RWPE2 (cell line): ENCODE measurements at places on chromosomes 7 and 10.
A peak's percentile ranks its signal among the peaks of the same experiment; 100 is the strongest.

DNA sequence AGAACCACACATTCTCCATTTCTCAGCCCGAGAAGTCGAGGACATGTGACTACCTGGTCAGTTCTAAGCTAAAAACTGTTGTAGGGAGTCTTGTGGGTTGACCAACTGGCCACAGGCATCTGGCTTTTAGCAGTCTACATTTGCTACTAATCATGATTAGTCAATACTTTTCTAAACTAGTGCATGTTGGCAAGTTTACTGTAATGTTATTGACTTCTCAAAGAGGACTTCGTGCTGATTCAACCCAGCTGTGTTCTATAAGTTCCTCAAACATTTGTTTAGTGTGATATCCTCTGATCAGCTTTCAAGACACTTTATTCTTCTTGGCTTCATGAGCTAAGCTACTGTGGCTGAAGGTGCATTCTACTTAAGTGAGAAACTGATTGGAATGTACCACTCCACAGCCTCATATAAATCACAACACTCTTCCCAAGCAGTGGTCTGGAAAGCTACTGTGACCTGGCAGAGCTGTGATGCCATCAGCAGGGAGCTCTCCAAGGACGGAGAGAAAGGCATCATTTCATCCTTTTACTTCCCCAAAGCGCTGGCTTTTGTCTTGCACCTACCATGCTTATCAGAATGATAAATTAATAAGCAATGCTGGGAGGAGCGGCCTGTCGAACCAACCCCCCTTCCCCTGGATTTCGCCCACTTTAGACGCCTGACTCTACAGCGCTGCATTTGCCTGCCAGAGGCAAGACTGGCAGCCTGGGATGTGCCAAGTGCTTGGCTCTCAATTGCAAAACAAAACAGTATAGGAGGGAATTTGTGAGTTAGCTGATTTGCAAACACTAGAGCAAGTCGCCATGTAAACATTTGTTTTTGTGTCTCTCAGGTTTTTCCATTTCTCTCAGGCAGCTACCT, 206.7 kb upstream of the PLXNA4 start:
- peak overlapping the region; percentile 56 for H3K27ac ChIP-seq
- no peaks in the 10 kb centered on the region for H3K36me3 ChIP-seq
- H3K27me3 ChIP-seq = no peaks in the 10 kb centered on the region
- peaks cover 10% of the 10 kb centered on the region for H3K4me1 ChIP-seq

DNA sequence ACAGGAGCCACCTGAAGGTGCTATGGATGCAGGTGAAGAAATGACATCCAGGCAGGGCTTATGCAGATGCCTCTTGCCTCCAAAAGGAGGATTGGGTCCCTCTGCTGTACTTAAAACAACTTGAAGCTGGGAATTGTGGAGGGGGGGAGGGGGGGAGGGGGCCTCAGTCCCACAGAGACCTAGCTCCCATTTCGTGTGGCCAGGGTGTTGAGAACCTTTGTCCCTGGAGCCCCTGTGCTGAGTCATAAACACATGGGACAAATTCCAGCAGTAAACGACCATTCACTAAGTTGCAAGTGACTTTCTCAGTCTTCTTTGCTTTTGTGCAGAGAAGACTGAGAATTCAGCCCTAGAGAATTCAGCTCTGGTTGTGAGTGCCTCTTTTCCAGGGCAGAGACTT, 96.5 kb upstream of the PODXL start:
- H3K27ac ChIP-seq = no peak overlapping the region
- H3K36me3 ChIP-seq = no peaks in the 10 kb centered on the region
- H3K4me3 ChIP-seq = no peak overlapping the region
- no peaks in the 10 kb centered on the region for H3K27me3 ChIP-seq

- H3K27me3 ChIP-seq = no peaks in the 10 kb centered on the region
- DNase-seq = no peak
- H3K4me3 ChIP-seq = no peak overlapping the region
- H3K36me3 ChIP-seq = no peaks in the 10 kb centered on the region
These were observed 51.6 kb upstream of the IL6 start for GRCh38 chr7:22675421-22675820.

DNA sequence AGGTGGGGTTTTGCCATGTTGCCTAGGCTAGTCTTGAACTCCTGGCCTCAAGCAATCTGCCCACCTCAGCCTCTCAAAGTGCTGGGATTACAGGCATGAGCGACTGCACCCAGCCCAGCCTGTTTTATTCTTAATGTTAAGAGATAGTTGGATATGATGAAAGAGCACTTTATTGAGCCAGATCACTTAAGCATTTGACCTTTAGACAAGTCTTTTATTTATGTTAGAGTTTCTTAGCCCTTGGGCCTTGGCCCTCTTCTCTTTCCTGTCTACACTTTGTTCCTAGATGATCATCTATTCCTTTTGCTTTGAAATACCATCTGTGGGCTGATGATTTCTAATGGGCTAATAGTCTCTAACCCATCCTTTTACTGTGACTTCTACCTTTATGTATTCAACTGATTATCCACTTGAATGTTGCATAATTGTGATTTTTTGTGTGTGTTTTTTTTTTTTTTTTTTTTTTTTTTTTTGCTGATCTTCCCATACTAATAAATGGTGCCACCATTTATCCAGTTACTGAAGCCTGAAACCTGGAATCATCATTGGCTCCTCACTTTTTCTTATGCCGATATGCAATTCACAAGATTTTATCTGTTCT, 34.8 kb downstream of the BTRC start:
- H3K27ac ChIP-seq = no peak overlapping the region
- no peak for DNase-seq
- no peak overlapping the region for H3K4me3 ChIP-seq
- no peaks in the 10 kb centered on the region for H3K27me3 ChIP-seq

DNA sequence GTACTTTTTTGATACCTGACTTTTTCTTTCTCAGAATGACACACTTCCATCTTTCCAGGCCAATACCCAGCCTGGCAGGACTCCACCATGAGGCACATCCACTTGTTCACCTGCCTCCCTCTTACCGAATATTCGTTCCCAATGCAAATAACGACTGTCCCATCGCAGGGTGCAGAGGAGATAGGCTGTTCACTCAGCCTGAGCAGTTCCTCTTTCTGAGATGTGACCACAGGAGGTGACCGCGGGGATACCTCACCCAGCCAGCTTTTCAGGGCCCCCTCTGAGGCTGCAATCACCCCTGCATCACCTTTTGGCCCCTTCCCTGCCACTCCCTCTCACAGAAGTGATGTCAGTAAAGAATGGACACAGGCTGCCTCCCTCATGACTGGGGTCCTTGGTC, 28.3 kb downstream of the PTPRN2 start:
- H3K36me3 ChIP-seq = no peaks in the 10 kb centered on the region
- no peaks in the 10 kb centered on the region for H3K4me1 ChIP-seq
- H3K27me3 ChIP-seq = no peaks in the 10 kb centered on the region
- DNase-seq = no peak

- DNase-seq = no peak
- H3K27ac ChIP-seq = no peak overlapping the region
- H3K27me3 ChIP-seq = no peaks in the 10 kb centered on the region
- peaks cover 4% of the 10 kb centered on the region for H3K4me1 ChIP-seq
- H3K4me3 ChIP-seq = no peak overlapping the region
These were observed 5.8 kb downstream of the FBH1 start for GRCh38 chr10:5895804-5896203.

DNA sequence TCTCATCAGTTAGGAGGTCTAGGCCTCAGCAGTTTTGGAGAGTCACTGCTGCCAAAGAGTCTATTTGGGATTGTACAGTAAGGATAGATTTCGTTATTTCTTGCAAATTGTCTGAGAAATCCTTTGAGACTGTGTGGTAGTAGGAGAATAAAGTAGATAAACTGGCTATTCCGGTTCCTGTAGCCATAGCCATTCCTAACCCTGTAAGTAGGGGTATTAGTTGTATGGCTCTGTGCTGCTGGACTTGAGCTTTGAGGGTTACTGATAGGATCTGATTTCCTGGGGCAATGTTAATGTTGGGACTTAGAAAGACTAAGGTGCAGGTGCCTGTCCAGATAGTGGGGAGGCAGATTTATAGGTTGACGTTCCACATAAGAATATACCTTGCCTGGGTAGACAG, 36.1 kb upstream of the ZNF138 start:
- no peaks in the 10 kb centered on the region for H3K27me3 ChIP-seq
- DNase-seq = no peak
- no peaks in the 10 kb centered on the region for H3K36me3 ChIP-seq
- no peak overlapping the region for H3K4me3 ChIP-seq
- no peaks in the 10 kb centered on the region for H3K4me1 ChIP-seq

DNA sequence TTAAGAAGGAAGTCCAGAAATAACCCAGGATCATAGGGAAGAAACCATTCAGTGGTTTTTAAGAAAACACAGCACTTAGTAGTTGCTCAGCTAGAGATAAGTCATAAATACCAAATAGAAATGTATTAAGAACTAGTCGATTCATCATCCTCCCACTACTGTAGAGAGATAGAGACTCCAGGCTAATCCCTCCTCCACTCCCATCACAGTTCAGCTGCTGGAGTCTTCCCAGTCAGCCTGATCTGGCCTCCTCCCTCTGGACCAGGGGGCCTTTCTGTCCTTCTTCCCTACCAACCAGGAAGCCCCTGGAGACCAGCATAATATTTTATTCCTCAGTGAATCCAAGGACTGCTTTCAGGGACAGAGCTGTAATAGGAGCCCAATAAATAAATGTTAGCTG, 294.1 kb upstream of the YAE1 start:
- H3K4me1 ChIP-seq = no peaks in the 10 kb centered on the region
- DNase-seq = no peak
- H3K4me3 ChIP-seq = no peak overlapping the region
- no peaks in the 10 kb centered on the region for H3K27me3 ChIP-seq
- no peak overlapping the region for H3K27ac ChIP-seq

GRCh38 chr7:139011373-139011772, 24.5 kb downstream of the ZC3HAV1L start:
- no peaks in the 10 kb centered on the region for H3K4me1 ChIP-seq
- H3K4me3 ChIP-seq = no peak overlapping the region
- DNase-seq = no peak
- H3K27me3 ChIP-seq = no peaks in the 10 kb centered on the region
- no peaks in the 10 kb centered on the region for H3K36me3 ChIP-seq

DNA sequence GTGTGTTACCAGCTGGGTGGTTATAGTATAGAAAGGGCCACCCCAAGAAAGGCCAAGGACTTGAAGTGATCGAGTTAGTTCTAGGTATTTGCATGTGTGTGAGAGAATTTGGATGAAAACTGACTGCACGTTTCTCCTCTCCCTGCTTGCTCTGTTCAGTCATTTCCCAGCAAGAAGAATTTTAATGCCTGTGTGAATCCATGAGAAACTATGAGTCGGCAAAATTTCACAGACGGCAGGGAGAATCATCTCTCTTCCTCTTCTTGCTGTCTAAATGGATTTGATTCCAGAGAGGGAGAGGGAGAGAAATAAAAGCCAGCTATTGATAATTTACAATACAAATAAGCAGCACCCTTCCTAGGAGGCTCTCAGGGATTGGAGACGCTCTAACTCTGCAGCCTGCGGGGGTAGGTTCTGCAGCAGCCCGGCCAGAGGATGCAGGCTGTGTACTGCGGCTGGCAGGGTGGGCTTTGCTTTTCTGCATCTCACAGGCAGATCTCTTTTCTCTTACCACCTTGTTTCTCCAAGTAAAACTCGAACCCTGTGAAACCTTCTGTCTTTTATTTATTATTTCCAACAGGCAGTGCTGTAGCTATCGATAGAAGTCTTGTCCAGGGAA, 183.6 kb downstream of the TCF7L2 start:
- DNase-seq = no peak
- H3K4me3 ChIP-seq = no peak overlapping the region

DNA sequence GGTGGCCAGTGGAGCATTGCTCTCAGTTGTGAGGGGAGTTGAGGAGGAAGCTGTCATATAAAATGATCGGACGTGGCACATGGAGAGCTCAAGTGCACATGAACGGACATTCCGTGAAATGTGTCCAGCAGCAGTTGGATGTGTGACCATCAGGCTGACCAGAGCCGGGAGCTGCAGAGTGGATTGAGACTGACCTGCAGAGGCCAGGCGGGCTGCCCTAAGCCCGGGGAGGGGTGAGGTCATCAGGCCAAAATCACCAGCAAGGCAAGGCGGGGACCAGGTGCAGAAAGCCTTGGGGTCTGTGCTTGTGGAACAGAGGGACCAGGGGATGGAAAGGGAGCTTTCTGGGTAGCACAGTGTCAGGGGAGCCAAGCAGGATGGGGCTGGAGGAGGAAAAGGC, 279.5 kb downstream of the CELF2 start:
- no peaks in the 10 kb centered on the region for H3K4me1 ChIP-seq
- no peak overlapping the region for H3K27ac ChIP-seq
- no peak for DNase-seq
- no peak overlapping the region for H3K4me3 ChIP-seq
- H3K27me3 ChIP-seq = no peaks in the 10 kb centered on the region

DNA sequence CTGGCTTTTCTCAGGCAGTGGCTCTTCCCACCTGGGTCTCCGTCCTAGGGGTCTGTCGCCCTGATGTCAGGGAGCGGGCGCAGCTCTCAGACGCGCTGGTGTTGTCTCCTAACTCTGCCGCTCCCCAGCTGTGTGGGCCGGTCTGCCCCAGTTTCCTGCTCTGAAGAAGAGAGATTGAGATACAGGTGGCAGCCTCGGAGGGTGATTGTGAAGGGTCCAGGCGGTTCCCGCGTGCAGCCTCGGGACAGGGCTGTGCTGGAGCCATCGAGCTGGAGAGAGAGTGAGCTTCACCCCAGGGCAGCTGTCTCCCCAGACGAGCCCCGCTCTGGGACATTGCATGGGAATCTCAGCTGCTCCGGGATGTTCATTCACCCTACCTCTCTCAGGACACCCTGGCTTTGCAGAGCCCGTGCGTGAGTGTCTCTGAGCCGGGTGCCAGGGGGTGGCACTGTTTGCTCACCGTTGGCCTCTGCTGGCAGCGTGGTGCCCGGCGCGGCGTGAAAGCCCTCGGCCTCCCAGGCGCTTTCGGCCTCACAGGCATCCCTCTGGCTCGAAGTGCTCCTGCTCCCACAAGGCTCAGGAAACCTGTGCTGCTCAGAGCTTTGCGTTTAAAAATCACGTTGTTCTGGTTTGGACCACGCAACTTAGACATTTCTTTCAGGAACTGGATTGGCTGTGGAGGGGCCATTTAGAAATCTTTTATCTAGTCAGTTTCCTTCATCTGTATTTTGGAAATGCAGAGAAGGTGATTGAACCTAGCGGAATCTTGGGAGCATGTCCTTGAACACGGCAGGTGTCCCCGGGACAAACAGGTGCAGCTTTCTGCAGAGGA, 33.8 kb upstream of the ZFAND2A start:
- H3K27me3 ChIP-seq = no peaks in the 10 kb centered on the region
- no peaks in the 10 kb centered on the region for H3K36me3 ChIP-seq
- H3K4me1 ChIP-seq = peaks cover 3% of the 10 kb centered on the region
- H3K4me3 ChIP-seq = no peak overlapping the region
- no peak for DNase-seq

DNA sequence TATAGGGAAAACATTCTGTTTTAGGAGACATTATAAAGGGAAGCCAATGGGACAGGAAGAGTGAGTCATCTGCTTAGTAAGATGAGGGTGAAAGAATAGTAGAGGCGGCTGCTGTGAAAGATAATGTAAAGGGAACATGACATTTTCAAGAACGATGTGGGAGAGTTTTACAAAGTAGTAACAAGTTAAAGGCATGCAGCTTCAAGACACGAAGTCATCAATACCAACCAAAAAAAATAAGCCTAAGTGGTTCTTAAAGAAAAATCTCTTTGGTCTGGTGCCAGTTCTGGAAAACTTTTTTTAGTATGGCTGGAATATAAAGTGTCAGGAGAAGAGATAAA, 6.1 kb downstream of the GSTO1 start:
- no peak for DNase-seq
- no peaks in the 10 kb centered on the region for H3K27me3 ChIP-seq
- H3K27ac ChIP-seq = peak overlapping the region; percentile 90
- peaks cover 94% of the 10 kb centered on the region for H3K36me3 ChIP-seq
- peaks cover 52% of the 10 kb centered on the region for H3K4me1 ChIP-seq
- no peak overlapping the region for H3K4me3 ChIP-seq
